LNCaP clone FGC (cell line): ENCODE measurements at places on chromosomes 6 and 20.
A peak's percentile ranks its signal among the peaks of the same experiment; 100 is the strongest.

- DNase-seq: no peak
These were observed 64.7 kb downstream of the GPR6 start for GRCh38 chr6:110042670-110043296.

- no peak for DNase-seq
These were observed 61.2 kb downstream of the RPP40 start for GRCh38 chr6:4942673-4943009.

DNA sequence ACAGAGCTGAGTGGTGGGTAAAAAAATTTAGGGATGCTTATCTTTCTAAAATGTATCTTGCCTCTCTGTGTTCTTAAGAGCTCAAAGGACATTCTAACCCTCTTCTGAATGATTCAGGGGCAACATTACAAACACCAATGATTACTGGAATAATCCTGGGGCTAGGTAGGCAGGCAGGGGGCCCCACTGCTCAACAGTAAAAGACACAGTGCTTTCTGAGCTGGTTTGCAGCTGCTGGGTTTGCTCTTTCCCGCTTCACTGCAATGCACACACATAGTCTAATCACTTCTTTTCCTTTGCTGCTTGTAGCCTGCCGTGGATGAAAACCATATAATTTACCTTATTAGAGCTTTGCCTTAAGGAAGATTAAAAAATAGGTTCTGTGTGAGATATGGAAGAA lies 23.9 kb downstream of the CLDN20 start:
- no peak for DNase-seq

DNA sequence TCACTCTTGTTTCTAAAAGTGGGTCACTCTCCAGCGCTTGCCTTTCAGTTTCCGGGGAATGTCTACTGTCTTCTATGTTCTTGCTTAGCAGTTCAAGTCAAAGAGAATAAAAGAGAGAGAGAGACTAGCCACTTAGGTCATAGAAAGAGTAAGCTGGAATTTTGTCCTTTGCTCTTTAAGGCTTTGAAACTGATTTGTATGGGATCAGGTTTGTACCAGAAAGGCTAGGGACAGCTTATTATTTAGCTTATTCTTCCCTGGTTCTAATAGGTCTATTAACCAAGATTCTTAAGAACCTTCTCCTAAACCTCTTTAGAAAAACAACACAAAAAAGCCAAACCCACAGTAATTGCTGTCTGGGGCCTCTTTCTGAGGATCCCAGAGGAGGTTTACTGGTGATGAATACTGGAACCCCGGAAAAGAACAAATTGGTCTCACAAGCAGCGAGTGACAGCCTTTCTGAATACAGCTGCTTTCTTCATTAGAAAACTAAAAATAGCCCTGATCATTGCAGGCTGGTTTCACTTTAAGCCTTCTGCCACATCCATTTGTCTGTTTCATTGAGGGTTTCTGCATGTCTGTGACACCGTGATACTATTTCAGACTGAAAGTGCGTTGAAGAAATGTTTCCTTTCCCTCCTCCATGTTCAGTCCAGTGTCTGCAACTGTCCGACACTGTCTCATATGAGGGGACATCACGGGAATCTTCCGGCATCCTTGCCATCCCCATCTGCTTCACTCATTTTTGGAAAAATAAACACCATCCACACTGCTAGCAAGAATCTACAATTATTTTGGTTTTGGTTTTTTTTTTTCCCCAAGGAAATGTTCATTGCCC lies 75.1 kb upstream of the ATXN1 start:
- DNase-seq: no peak

DNA sequence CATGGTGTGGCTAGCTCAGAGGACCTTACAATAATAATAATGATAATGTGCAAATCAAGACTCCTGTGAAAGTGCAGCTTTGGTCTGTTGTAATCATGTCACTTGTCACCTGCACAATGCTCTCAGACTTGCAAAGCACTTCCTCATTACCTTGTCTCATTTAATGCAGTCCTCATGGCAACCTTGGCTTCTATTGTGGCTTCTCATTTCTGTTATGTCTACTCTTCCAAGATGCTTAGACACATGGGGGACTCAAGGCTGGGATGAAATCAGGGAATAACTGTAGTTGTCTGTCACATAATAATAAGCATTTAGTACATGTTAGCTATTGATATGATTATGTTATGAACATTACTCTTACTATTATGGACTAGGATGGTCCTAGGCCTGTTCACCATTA lies 484.2 kb downstream of the PTPRT start:
- no peak for DNase-seq

DNA sequence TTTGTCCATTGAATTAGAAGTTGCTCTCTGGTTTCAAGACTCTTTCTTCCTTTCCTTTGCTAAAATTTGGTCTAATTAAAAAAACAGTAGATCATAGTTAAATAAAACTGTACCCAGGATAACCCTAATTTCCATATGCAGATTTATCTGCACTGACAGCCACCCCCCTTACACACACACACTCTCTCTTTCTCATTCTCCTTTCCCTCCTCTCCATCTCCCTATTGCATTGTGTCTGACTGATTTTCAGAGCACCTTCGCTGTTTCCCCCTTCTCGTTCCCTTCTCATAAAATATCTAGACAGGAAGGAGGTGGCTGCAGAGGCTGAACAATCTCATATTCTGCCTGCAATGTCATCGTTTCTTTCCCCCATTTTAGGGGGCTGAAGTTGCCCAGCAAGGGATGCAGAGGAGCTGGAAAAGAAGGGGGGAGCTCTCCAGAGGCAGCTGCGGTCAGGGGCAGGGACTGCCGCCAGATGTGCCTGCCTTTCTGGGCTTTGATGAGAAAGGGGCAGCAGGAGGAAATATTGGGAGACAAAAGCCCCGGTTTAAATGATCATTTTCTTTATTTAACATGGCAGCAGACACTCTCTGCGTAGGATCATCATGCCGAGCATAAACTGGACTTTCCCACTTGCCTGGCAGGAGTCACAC lies 22.5 kb upstream of the MMS22L start:
- DNase-seq: no peak

DNA sequence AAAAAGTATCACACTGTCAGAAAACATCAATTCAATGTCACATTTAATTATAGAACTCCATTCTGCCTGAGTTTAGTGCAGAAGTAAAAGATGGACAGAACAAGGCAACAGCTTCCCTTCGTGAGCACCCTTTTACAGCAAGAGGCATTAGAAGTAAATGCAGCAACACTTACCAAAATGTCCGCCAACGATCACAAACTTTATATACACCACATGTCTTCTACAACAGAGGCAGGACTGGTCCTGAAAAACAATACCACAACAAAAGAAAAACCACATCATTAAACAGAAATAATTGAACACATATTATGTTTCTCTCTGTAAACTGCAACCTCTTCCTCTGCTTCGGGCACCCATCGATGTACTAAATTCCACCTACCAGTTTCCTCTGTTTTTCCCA lies 92.9 kb downstream of the FYN start:
- DNase-seq: no peak

- no peak for DNase-seq
These were observed 63.8 kb upstream of the ATXN1 start for GRCh38 chr6:16824845-16825685.

DNA sequence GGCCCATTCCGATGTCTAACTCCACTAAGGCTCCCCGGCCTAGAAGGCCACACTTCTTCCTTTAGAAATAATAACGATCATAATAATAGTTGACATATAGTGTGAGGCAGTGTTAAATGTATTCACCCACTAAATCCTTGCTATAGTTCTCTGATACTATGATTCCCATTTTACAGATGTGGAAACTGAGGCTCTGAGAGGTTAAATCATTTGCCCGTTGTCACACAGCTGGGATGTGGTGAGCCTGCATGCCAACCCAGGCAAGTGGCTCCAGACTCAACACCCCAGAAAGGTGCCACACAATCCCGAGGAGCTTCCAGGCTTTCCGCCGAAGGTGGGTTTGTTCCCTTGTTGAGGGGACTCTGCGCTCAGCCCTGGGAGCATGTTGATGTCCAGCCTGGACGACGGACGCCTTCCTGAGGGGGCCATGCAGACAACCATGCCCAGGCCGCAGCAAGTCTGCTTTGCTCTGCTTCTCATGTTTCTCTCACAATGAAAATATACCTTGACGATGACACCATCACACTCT lies 104.6 kb upstream of the CDYL start:
- DNase-seq: no peak

GRCh38 chr6:17632934-17633333 lies 32.8 kb downstream of the FAM8A1 start:
- DNase-seq: no peak

DNA sequence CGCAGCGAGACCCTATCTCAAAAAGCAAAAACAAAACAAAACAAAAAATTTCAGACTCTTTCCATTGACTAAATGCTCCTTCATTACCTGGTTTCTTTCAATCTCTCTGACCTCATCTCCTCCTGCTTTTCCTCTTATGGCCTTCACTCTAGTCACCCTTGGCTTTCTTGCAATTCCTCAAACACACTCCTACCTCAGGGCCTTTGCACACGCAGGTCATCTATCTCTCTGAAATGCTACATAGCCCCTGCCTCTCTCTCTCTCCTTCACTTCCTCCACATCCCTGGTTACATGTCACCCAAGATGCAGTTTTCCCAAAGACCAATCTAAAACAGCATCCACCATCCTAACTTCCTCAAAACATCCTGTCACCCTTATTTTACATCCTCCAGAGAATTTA lies 96.8 kb downstream of the PREX1 start:
- no peak for DNase-seq

DNA sequence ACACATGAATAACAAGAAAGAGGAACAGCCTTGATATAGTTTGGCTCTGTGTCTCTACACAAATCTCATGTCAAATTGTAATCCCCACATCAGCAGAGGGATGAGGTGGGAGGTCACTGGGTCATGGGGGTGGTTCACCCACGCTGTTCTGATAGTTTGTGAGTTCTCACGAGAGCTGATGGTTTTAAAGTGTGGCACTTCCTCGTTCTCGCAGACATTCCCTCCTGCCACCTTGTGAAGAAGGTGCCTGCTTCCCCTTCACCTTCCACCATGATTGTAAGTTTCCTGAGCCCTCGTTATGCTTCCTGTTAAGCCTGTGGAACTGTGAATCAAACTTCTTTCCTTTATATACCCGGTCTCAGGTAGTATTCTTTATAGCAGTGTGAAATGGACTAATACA lies 13.1 kb downstream of the SRPK1 start:
- no peak for DNase-seq

- no peak for DNase-seq
These were observed 45.3 kb downstream of the JARID2 start for GRCh38 chr6:15290962-15291704.

- no peak for DNase-seq
These were observed 412.7 kb downstream of the GRIK2 start for GRCh38 chr6:101806241-101806640.

GRCh38 chr6:157263881-157264397 lies 59.4 kb downstream of the TMEM242 start:
- DNase-seq: no peak

- DNase-seq: no peak
These were observed 811.5 kb downstream of the TENT5A start for GRCh38 chr6:80940976-80941375.

DNA sequence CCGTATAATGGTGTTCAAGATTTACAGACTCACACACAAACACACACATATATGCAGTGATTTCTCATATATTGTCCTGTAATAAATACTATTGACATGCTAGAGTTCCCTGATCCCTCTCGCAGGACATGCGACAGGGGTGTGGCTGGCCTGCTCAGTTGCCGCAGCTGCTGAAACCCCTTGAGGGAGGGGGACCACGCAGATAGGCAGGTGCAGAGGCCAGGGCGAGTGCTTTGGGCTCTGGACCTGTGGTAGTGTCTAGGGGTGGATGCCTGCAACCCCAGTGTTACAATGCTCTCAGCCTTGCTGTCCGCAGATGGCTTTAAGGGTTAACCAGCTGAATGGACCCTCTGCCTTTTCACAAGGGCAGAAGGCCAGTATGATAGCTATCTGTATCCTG lies 706.2 kb downstream of the EYS start:
- DNase-seq: no peak

- DNase-seq: no peak
These were observed 83.9 kb downstream of the DLL1 start for GRCh38 chr6:170206851-170207431.

DNA sequence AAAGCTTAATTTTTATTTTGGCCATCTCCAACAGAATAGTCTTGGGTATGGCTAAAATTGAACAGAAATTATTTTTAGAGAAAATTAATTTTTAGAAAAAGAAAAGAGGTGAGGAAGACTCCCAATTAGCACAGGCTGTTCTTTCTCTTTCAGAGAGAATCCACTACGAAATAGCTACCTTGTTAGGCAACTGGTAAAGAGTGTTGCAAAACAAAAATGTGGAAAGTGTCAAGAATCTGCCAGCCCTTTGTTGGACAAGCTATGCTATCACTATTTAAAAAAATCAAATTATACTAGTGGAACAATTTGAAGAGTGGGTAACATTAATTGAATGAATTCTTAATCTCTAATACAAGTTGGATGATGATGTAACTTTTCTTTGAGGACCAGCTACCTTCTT lies 19.2 kb upstream of the ZSCAN9 start:
- DNase-seq: no peak

- DNase-seq: no peak
These were observed 647.8 kb downstream of the CD109 start for GRCh38 chr6:74343804-74344203.

GRCh38 chr20:31934968-31935764 lies 16.7 kb downstream of the PDRG1 start:
- DNase-seq: no peak

- peak; percentile 2 for DNase-seq
These were observed 864.2 kb downstream of the KIF16B start for GRCh38 chr20:15708984-15709598.

GRCh38 chr6:11878735-11879134 lies 100.1 kb upstream of the ADTRP start:
- no peak for DNase-seq

GRCh38 chr20:36132802-36133211 lies 21.7 kb upstream of the EPB41L1 start:
- no peak for DNase-seq

GRCh38 chr6:28081486-28081751 lies 1.1 kb downstream of the ZNF165 start:
- DNase-seq: no peak

DNA sequence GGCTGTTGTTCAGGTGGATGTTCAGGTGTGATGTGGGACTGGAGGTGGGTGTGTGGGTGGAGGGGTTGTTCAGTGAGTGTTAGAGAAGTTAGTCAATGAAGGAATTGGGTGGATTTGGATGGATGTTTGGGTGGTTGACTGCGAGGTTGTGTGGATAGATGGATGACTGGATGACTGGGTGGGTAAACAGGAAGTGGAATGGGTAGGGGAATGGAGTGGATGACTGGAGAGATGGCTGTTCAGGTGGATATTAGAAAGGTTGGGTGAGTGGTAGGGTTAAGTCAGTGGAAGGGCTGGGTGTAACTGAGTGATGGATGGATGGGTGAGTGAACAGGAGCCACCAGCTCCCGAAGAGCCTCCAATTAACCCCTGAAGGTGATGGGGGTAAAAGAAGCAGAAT lies 27.9 kb downstream of the JPH2 start:
- DNase-seq: no peak

GRCh38 chr20:24873025-24873620 lies 75.9 kb upstream of the CST7 start:
- DNase-seq: no peak

- no peak for DNase-seq
These were observed 34.5 kb upstream of the AHI1 start for GRCh38 chr6:135531954-135532490.

GRCh38 chr6:144395014-144395413 lies 109.9 kb downstream of the UTRN start:
- DNase-seq: no peak

GRCh38 chr6:81969814-81970213 lies 217.3 kb upstream of the TENT5A start:
- no peak for DNase-seq

GRCh38 chr6:140636271-140636907 lies 1261.9 kb upstream of the CITED2 start:
- DNase-seq: no peak

GRCh38 chr6:147255948-147256674 lies 51.9 kb downstream of the STXBP5 start:
- DNase-seq: no peak
